Fibroblast of skin of abdomen (primary cell): ENCODE measurements at places on chromosomes 5 and 9.

GRCh38 chr9:89716559-89716958 lies 111.7 kb downstream of the GADD45G start:
- DNase-seq, result no peak

GRCh38 chr9:109781086-109781485 lies 1.1 kb downstream of the PALM2AKAP2 start:
- DNase-seq, result no peak

- DNase-seq, result no peak
These were observed 46.8 kb upstream of the SPOCK1 start for GRCh38 chr5:137545956-137546355.

DNA sequence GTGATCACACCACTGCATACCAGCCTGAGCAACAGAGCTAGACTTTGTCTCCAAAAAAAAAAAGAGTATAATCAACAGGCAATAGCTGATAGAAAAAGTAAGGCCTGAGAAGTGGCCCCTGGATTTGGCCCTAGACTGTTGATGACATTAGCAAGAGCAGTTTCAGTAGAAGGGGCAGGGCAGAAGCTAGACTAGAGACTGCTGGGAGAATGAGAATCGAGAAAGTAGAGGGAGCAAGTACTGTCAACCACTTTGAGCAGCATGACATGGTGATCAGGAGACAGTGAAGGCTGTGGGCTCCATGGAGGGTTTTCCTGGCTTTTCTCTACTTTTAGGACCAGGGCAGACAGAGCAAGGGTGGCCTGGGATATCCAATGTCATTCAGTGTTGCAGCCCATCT lies 34.9 kb upstream of the B4GALT1 start:
- no peak for DNase-seq

DNA sequence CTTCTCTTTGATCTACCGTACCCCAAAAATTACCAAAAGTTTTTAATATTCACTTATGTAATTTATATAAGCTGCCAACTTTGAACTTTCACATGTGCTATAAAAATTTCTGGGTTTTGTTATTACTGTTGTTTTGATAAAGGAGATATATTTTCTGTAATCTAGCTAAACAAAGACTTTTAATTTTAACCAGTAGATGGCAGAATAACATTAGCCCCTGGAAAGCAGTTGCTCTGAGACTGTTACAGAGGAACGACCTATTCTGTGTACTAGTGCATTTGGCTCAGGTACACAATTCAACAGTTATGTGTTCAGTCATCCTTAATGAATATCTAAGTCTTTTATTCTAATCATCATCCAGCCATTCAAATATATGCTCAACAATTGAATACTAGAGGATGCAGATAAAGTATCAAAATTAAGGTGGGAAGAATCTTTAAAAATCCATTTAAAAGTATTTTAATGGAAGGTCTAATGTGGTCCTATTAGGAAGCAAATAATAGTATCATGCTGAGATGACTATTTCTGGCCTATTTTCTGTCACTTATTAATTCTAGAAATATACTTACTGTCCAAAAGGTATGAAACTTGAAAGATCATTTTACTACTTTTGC lies 8.6 kb downstream of the KLHL9 start:
- peak; percentile 44 for DNase-seq

GRCh38 chr5:132549576-132549975 lies 6.3 kb upstream of the IL5 start:
- DNase-seq, result no peak
